Cortex of kidney (tissue), 1 donor: ENCODE measurements at places on chromosomes 2 and 18.

DNA sequence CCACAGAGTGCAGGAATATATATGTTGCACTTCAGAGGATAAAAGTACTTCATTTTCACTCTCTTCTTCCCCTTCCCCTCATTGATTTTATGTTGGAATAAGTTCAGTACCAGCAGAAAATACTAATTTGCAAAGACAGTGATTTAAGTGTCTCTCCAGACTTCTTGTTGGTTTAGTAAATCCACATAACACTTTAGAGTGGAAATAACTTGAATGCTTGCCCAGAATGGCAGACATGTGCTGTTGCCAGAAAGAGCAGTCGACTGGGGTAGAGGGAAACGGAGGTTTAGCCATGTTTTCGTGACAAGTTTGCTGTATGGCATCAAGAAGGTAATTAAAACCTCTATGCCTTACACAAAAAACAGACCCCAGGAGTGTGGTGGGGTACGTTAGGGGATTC, 246.0 kb upstream of the CXCR4 start:
- DNase-seq = no peak

GRCh38 chr18:66833646-66834045, 229.8 kb upstream of the CDH19 start:
- DNase-seq = no peak

DNA sequence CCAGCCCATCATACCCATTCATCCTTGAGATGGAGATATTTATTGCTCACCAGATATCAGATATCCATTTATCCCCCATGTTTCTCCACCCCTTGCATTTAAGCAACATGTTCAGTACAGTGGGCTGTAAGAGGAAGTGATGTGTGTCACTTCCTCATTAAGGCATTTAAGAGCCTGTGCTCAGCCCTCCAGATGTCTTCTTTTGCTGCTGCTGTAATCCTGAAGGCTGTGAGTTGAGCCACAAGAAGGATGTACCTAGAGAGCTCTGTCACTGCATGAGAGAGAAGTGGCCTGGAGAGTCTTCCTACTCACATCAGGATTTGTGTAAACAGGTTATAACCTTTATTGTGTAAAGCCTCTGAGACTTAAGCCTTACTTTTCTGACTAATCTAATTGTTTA, 151.8 kb upstream of the UNC80 start:
- DNase-seq = no peak

GRCh38 chr2:6369266-6369665, 496.4 kb downstream of the CMPK2 start:
- DNase-seq = no peak

GRCh38 chr2:74225698-74226459, 27.5 kb downstream of the MTHFD2 start:
- no peak for DNase-seq

DNA sequence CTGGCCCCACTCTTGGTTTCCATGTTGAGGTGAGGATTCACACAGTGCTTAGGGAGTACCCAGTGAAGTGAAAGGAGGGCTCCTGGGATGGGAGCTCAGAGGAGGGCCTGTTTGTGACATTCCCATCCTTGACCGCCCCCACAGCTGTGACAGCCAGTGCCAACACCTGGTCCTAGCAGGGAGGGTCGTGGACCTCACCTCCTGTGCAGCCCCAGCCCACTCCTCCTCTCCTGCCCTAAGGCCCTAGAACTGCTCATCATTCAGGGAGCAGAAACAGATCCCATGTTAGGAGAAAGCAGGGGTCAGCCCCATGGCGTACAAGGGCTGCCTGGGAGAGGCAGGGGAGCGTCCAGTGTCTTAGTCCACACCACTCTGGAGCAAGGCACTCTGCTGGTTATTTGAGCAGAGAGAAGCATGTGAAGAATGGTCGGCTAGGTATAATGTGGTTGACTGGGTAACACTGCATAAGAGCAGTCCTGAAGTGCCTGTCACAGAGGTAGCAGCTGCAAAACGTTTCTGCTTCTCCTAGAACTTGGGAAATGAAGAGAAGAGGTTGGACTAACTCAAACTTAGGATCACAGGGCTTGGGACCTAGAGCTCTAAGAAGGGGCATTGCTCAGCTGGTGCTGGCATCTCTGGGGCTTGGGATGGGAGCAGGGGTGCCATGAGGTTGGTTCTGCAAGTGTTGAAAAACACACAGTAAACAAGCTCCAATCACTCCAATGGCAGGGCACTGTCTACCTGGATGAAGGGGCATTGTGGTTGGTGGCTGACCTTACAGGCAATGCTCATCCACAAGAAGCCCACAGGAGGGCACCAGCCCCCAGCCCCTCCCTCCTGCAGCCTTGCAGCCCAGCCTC, 55.6 kb downstream of the FAM168B start:
- DNase-seq = no peak

DNA sequence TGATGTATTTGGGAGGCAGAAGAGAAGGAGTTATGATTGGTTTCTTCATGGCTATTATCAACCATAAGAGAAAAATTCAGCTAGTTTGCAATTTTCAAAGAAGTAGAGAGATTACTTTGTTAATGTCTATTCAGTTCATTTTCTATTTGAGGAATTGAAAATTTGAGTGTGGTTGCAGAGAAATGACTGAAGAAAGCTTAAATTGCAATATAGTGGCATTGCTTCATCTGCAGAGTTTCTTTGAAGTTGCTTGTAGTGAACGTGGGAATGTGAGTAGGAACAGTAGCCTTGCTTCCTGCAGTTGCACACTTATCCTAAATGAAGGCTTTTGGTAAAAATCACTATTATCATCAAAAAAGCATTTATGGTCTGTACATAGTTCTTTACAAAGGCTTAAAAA, 14.7 kb upstream of the CYRIA start:
- no peak for DNase-seq

- no peak for DNase-seq
Observed at GRCh38 chr2:122519366-122519765, 763.9 kb downstream of the TSN start.

DNA sequence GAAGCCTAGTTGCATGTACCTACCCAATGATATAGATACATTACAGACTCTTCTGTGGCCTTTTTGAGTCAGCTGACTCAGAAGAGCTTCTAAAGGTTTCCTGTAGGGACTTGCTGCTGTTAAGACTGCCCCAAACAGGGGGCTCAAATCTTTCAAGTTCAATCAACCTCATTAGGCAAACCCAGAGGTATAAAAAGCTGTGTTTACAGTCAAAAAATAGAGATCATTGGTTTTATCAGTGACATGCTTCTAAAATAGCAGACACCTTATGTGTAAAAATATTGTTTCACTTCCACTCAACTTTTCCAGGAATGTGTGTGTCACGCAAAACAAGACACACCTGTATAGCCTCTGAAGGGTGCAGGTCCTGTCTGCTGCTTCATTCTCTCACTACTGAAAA, 624.3 kb upstream of the FANCL start:
- no peak for DNase-seq

DNA sequence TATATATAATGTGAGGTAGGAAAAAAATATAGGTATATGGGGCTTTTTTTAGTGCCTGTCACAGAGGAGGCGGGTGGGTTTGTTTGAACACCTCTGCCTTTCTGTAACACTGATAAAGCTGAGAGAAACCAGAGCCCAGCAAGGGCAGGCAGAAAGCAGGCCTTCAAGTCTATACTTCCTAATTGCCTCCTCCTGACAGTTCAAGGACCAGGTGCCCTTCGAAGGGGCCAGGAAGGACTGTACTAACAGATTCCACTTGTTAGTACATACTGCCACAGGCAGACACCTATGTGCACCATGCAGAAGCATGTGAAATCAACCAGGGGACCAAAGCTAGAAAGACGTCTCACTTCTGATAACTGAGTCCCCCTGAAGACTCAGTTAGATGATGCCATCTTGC, 13.8 kb downstream of the SLC1A4 start:
- no peak for DNase-seq

DNA sequence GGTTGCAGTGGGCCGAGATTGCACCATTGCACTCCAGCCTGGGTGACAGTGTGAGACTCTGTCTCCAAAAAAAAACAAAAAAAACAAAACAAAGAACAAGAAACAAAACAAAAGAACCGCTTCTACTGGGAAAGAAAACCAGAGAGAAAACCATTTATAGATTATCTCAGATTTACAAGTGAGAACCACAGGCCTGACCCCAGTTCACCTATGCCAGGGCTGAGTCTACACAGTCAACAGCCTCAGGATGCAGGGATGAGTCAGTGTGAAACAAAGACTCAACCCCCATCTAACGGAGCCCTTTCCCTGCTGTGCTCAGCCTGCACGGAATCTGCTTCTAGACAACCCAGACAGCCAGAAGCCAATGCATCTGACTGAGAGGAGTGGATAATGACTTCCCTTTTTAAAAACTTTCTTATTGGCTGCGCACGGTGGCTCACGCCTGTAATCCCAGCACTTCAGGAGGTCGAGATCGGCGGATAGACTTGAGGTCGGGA, 25.5 kb upstream of the YWHAQ start:
- DNase-seq = no peak

DNA sequence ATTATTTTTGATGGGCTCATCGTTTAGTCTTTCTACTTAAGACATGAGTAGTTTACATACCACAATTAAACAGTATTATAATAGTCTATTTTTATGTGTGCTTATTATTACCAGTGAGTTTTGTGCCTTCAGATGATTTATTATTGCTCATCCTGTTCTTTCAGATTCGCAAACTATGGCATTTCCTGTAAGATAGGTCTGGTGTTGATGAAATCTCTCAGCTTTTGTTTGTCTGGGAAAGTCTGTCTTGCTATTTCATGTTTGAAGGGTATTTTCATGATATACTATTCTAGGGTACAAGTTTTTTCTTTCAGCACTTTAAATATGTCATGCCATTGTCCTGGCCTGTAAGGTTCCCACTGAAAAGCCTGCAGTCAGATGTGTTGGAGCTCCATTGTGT, 101.3 kb downstream of the DNAH7 start:
- no peak for DNase-seq

GRCh38 chr2:37637190-37637860, 34.1 kb downstream of the CDC42EP3 start:
- DNase-seq = no peak

DNA sequence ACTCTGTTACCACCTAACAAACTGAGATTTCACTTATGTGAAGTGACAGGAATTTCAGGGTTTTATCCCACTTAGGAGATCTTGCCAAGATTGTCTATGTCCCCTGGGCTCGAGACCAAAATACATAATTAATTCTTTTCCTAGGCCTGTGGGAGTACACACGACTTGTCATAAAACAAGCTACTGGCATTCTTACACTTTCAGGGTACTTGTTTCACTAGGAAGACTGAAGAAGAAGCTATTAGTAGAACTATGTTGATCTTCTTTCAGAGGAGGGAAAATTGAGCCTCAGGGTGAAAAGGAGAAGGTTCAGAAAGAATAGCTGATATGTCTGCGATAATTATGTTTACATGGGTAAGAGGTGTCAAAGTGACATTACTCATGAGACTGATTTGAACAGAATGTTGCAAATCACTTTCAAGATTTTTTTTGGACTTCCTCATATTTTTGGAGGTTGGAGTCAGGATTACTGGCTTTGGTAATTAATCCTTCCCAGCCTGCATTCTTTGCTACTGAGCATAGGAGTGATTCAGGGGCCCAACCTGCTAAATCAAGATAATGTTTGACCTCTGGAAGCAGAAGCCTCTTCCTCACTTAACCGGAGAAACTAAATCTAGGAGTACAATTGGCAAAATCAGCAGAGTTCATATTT, 240.0 kb upstream of the NT5C1B start:
- no peak for DNase-seq

DNA sequence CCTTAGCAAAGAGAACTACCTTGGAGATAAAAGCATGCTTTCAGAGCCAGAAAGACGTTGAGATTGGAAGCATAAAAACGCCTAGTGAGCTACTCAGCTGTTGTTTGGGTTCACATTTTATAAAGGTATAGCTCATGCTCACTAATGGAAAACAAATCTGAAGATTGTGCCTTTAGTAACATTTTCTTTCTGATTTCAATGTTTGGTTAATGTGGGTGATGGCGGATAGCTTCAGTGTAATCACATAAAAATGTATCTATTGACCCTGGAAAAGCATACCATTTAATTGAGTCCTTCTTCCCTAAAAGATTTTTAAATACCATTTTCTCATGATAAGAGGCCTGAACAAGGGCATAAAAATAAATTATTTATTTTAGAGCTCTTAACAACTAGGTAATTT, 73.4 kb downstream of the DTNA start:
- DNase-seq = no peak

- DNase-seq = no peak
Observed at GRCh38 chr2:111162718-111163331, 42.1 kb downstream of the BCL2L11 start.

DNA sequence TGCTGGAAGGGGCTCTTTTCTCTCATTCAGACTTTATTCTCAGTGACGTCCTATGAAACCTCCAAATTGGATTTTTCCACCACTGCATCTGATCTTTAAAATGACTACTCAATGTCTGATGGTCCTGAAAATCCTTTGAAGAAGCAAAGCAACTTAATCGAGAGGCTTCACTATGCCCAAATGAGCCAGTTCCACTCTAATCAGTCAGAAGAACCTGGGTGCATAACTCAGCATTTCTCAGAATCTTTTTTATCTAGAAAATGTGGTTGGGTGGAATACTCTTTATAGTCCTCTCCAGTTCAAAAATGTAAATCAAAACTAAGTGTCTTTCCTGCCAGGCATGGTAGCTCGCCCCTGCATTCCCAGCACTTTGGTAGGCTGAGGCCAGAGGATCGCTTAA, 60.7 kb downstream of the PRELID3A start:
- no peak for DNase-seq

- DNase-seq = no peak
Observed at GRCh38 chr18:28176948-28177827, at the start of gene CDH2. TSS of gene CDH2 (minus strand) at chr18:28177130. CDS start at chr18:28177022, 108 bp downstream.

- DNase-seq = no peak
Observed at GRCh38 chr2:115075800-115076199, 633.4 kb downstream of the DPP10 start.

DNA sequence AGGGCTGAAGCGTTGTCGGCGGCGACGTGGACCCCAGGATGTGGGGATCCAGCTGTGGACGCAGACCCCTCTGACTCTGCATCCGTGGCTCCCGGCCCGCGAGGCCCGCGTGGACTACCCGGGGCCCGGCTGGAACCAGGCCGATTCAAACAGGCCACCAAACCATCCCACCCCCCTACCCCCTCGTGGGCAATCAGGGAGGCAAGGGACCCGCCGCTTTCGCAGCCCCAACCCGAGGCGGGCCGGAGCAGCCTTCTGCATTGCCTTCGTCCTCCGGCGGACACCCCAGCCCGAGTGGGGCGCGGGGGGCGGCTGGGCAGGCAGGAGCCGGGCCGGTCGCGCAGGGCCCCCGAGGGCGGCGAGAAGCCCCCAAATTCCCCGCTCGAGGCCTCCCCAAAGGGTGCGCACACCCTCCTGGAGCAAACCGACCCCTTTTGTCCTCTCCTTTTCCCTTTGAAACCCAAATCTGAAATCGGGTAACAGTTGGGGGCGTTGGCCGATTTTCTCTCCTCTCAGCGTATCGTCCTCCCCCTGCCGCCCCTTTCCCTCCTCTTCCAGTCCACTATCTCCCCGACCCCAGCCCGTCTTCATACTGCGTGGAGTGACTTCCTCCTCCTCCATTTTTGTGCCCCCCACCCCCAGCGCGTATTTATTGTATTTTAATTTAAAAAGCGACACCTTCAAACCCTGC, 7.4 kb downstream of the SP9 start:
- DNase-seq = no peak

GRCh38 chr2:240130393-240131195, 5.5 kb downstream of the COPS9 start:
- DNase-seq = no peak

GRCh38 chr2:154686162-154686561, 12.3 kb upstream of the KCNJ3 start:
- no peak for DNase-seq

GRCh38 chr2:128536925-128537620, 218.4 kb upstream of the HS6ST1 start:
- no peak for DNase-seq

GRCh38 chr2:194096402-194096801, 1560.6 kb upstream of the SLC39A10 start:
- DNase-seq = no peak
